ENCODE measurements at places on chromosomes 5 and 9.

GRCh38 chr5:77133061-77133758 lies 46.1 kb upstream of the ZBED3 start:
- peak; percentile 50 for DNase-seq

DNA sequence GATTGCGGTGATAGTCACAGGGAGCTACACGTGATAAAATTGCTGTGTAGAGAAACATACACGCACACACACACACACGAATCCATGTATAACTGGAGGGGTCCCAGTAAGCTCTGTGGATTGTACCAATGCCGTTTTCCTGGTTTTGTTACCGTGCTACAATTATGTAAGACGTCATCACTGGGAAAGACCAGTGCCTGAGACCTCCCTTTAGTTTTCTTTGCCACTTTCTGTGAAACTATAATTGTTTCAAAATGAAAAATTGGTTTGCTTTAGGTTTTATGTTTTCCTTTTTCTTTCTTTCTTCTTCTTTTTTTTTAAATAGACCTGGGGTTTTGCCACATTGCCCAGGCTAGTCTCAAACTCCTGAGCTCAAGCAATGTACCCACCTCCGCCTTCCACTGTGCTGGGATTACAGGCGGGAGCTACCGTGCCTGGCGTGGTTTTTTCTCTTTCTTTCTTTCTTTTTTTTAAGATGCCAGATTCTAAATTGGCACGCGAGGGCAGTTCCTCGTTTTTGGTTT lies 21.3 kb downstream of the OR2V2 start:
- no peak for DNase-seq

DNA sequence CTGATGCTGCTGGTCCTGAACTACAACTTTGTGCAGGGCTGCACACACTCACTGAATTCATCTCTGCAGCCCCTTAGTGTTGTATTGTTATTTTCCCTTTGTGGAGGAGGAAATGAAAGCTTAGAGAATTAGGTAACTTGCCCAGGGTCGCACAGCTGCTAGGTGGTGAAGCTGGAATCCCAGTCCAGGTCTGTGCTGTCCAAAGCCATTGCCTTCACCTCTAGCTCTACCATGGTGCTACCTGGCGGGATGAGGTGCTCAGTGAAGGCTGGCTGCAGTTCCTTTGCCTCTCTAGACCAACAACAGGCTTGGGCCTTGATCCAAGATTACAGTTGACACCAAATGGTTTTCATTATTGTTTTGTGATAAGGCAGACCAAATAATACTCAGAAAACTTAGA lies 177.8 kb upstream of the PITX1 start:
- DNase-seq, result no peak

GRCh38 chr5:141522301-141522700 lies 33.4 kb downstream of the PCDHGC5 start:
- no peak for DNase-seq

GRCh38 chr9:84731696-84732095 lies 62.2 kb downstream of the NTRK2 start:
- no peak for DNase-seq

DNA sequence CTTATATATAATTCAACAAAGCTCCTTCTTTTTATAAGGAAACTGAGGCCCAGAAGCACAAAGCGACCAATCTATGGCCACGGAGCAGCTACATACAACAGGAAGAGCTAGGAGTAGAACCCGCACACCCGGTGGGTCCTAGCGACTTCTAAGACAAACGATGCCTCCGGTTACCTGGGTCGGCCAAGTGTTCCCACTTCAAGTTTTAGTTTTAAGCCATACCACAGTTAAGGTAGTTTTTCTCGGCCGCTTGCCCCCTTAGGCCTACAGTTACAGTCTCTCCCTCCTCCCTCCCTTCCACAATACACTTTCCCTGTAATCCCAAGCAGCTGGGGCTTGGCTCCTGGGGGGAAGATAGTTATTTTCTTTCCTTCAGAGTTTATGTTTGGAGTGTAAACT lies 533 bp downstream of the SREK1IP1 start:
- no peak for DNase-seq

DNA sequence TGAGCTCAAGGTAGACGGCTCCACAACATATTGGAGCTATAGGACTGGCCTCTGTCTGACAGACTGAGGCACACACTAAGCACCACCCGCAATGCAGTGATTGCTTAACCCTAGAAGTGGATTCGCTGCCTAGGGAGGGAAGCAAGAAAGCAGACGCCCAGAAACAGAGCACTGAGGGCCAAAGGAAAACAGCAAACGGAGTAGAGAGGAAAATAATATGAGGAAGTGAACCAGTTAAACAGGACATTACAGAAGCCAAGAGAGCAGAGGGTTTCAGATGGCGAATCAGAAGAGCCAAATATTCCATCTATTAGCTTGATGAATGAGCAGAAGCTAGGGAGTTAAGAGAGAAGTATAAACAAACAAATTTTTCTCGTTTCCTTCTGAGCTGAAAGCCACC lies 139.2 kb upstream of the LHFPL2 start:
- DNase-seq, result no peak

- DNase-seq, result no peak
Observed at GRCh38 chr9:92652461-92652860, 17.5 kb downstream of the IPPK start.

DNA sequence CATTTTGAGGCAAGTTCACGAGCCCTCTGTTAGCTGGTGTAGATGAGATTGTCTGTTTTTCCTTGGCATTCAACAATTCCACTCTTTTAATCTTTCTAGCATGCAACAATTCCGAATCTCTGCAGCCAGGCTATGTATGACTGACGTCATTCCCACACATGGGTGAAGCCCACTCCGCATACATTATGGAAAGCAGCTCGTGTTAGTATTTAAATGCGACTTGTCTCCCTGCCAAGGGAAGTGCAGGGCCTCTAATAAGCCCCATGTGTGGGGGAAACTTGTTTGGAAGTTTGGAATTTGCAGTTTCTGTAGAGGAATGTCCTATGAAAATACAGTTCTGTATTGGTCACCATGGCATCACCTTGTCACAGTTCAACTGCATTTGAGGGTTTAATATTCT lies 146.0 kb upstream of the FBXL7 start:
- DNase-seq, result peak; percentile 54

DNA sequence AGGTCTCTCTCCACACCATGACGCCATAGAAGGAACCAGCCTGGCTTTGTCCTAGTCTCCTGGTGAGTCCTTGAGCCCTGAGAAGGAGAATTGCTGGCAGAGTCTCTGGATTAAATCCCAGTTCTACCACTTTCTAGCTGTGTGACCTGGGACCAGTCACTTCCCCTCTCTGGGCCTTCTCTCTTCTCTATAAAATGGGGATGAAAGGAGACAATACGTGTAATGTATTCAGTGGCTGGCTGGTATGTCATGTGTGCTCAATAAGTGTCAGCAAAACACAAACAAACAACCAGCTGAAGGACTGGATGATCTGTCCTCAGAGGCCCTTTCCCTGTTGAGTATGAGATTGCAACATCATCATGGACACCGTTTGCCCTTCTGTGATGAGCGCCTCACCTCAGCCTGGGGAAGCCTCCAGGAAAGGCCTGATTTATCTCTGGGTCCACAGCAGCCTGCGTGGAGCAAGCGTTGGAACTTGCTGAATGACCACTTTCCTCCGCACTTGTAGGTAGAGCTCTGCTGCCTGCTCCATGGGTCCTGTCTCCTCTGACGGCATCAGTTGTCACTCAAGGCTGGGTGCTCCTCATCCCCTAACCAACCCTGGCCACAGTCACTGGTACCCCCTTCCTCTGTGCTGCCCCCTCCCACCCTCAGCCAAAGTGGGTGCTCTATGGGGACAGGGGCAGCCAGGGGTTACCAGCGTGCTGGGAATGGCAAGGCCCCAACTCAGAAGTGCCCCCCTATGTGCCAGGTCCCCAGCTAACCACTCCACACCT lies 3.6 kb upstream of the NR5A1 start:
- DNase-seq, result no peak

DNA sequence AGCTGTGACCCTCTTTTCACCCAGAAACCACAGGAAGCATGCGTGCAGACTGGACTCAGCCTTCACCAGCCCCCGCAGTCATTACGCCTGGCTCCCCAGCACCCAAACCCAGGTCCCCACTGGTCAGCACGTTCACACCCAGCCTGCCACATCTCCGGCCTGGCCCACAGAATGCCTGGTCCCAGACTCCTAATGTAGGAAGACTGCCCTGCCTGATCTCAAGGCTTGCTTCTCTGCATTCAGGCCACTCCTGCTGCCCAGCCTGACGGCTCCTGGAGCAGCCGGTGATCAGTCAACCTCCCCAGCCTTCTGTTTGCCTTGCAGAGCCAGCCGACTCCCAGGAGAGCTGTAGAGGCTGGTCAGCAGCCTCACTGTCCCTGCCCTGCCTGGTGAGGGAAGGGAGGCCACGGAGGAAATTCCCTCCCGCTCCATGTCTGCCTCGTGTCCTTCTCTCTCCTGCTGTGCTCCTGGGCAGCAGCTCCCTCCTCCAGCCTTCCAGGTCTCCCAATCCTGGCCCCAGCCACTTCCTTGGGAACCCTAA lies 25.4 kb downstream of the ADAMTS2 start:
- no peak for DNase-seq

- peak; percentile 83 for DNase-seq
Observed at GRCh38 chr5:149320791-149321330, 24.4 kb upstream of the GRPEL2 start.

DNA sequence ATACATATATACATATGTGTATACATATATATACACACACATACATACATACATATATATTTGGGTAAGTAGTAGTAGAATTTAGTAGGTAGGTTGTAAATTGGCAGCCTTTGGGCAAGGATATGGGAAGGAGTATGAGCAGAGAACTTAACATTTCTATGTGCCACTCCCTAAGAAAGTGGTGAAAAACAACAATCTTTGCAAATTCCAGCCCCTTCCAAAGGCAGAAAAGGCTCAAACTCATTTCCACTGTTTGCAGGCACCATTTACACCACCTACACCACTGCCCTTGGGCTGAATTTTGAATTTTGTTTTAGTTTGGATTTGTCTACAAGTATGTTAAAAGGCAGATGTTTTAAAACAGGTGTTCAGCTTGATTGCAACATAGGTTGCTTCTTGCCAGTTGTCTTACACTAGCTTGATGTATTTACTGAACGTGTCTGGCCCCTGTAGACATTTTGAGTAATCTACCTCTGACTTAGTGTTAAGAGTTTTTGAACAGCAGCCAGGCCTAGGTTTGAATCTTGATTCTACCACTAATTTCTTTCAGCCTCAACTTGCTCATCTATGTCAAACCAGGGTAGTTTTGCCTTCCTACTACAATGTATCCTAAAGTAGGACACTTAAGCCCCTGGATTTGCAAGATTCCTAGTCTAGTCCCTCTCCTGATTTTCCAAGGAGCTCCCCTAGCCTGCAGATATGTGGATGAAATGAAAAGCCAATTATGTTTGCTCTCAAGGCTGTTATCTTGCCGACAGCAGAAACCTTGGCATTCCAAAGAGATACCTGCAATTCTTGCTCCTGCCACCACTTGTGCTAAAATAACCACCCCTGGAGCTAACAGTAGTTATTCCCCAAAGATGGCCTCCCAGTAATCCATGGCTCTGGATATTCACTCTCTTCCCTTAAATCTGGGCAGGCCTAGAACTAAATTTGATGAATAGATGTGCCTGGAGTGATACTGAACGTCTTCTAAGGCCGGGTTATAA lies 156.2 kb upstream of the SLC44A1 start:
- DNase-seq, result no peak

GRCh38 chr5:36877667-36878391 lies 1.3 kb downstream of the NIPBL start:
- peak; percentile 42 for DNase-seq

GRCh38 chr9:111966124-111966723 lies 69.6 kb downstream of the UGCG start:
- DNase-seq, result no peak

- peak; percentile 79 for DNase-seq
Observed at GRCh38 chr5:42993516-42994245, 46.4 kb downstream of the ANXA2R start.

GRCh38 chr5:138316355-138316754 lies 15.2 kb downstream of the CDC25C start:
- no peak for DNase-seq

GRCh38 chr5:149007174-149007573 lies 55.7 kb downstream of the SH3TC2 start:
- DNase-seq, result peak; percentile 55

DNA sequence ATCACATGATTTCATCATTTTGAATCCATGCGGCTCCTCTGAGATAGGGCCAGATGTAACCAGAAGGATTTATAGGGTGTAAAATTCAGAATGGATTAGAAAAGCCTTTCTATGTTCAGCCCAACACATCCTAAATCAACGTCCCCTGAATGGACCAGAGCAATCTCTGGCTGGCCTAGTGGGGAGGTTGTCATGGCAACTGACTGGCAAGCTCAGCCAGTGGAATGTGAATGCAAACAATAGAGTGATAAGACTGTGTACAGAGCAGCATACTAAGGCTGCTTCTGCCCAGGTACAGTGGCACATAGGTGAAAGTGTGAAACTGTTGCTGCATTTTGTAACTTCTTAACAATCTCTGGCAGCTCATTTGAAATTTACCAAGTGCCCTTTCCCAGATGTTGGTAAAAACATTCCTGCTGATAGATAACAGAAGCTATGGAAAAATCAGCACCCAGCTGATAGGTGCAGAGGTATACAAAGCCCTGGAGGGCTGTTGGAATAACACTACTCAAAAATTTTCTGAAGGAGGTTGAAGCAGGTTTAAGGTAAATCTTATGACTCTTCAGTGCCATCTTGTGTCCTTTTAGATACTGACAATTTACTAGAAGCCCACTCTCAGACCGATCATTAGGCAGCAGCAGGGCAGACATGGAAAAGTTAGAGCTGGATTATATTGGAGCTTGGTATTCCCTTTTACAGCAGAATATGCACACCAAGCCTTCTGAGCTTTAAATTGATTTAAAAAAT lies 267.2 kb downstream of the RAB3C start:
- peak; percentile 64 for DNase-seq

- DNase-seq, result peak; percentile 69
Observed at GRCh38 chr9:89177944-89178829, at the start of gene SHC3. TSS of gene SHC3 (minus strand) at chr9:89178818. CDS start at chr9:89178460, 358 bp downstream.

DNA sequence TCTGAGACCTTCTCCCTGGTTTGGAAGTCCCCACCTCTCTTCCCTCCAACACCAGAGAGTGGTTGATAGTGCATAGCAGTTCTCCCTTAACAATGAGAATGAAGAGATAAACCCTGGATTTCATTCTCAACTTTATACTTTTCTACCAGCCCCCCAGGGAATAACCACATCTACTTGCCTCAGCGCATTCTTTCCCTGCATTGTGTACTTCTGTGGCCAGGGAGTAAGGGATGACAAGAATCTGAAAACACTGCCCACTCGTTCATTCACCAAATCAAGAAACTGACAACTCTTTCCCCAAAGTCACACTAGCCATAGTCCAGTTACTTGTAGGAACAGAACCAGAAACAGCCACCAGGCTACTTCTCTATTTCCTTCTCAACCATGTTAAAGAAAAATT lies 46.0 kb upstream of the SPIN1 start:
- DNase-seq, result peak; percentile 13

GRCh38 chr5:111764019-111764418 lies 7.0 kb upstream of the NREP start:
- no peak for DNase-seq

GRCh38 chr5:67144183-67144639 lies 52.4 kb downstream of the CD180 start:
- DNase-seq, result no peak

- no peak for DNase-seq
Observed at GRCh38 chr9:88874391-88874790, 116.9 kb upstream of the S1PR3 start.

- DNase-seq, result no peak
Observed at GRCh38 chr9:136996361-136997292, at the start of gene CLIC3. TSS of gene CLIC3 (minus strand) at chr9:136996568. CDS start at chr9:136996543, 25 bp downstream.
